ENCODE measurements at places on chromosomes 13 and 19. TPM values are rescaled to one million over a fixed set of nuclear protein-coding genes. Genes with fewer than 3 reads are reported as not detected.
A peak's percentile ranks its signal among the peaks of the same experiment; 100 is the strongest.

GRCh38 chr13:43489233-43489632 lies 297.5 kb downstream of the ENOX1 start:
- no peak for DNase-seq

DNA sequence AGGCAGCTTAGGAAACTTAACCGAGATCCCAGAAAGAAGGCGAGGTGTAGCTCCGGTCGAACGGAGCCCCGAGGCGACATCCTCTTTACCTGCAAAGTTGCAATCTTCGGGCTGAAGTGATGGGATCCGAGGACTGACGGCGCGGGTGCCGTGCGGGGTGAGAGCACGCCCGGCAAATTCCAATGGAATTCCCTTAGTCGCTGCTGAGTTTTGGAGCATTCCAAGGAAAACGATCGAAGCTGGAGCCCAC lies 141 bp downstream of the TRPC4 start:
- peak; percentile 22 for DNase-seq

DNA sequence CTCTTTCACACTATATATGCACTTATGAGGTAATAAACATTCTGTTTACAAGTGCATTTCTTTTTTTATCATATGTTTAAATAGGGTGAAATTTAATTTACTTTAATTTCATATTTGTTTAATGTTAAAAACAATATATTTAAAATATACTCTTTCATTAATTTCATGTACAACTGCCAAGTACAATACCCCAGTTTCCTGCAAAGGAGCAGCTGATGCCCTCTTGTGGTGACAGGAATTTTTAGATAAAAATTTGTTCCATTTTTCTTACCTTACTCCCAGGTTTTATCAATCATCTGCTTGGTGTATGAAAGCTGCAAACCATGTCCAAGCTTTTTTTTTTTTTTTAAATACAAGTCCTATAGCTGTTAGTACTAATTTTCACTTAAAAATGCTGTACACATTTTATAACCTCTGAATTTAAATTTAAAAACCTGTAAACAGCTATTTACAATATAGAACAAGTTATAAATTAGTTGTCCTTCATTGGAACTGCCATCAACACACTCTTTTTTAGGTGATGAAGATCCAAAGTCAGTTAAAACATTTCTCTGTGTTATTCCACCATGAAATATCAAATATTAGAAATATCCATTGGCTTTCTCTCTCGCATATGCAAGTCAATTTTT lies 4.9 kb downstream of the PCDH20 start:
- peak; percentile 8 for DNase-seq

The ZFP36 gene
- 18.3 TPM for total RNA-seq

The SIGLEC11 gene
- total RNA-seq: not detected
